ENCODE measurements at places on chromosomes 12 and 14.

DNA sequence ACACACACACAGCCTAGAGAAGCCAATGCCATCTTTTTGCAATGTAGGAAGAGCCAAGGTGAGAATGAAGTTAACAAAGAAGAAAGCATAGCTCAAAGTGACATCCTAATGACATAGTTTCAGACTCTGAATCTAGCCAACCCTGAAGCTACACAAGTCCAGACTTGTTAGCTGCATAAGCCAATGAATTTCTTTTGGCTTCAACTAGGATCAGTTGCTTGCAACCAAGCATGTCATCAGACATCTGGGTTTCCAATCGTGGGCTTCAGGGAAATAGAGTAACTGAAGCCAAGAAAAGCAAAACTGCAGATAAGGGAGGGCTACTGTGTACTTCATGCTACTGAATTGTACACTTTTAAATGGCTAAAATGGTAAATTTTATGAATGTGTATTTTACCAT lies 4.4 kb upstream of the GPHN start:
- no peak for DNase-seq

GRCh38 chr14:100827101-100828021 lies 1.4 kb downstream of the MEG3 start:
- no peak for DNase-seq

DNA sequence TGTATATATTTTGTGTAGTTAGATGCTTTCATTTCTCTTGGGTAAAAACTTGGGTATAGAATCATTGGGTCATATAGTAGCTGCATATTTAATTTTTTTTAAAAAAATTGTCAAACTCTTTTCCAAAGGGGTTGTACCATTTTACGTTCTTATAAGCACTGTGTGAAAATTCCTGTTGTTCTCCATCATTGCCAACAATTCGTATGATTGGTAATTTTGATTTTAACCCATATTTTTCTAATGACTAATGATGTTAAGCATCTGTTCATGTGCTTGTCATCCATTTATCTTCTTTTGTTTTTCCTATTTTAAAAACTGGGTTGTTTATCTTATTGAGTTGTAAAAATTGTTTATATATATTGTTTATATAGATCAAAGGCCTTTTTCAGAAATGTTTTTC lies 77.4 kb downstream of the OTOGL start:
- no peak for DNase-seq

- DNase-seq: no peak
These were observed 23.8 kb downstream of the MAP3K9 start for GRCh38 chr14:70785556-70785955.

DNA sequence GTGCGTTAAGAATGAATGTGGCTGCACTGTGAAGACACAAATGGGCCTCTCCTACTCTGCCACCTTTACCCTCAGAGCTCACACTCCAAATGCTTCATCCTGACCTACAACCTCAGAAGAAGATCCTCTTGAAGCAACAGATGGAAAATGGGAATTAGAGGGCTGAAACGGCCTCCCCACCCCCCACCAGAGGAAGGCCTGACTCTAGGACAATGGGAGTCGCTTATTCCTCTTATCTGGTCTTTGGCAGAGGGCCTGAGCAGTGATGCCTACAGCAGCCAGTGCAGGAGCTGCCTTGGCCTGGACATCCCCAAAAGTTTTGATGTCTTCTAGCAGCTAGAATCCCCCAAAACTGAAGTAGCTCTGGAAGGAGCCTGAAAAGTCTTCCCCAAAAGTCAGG lies 29.2 kb downstream of the BTBD7 start:
- no peak for DNase-seq

DNA sequence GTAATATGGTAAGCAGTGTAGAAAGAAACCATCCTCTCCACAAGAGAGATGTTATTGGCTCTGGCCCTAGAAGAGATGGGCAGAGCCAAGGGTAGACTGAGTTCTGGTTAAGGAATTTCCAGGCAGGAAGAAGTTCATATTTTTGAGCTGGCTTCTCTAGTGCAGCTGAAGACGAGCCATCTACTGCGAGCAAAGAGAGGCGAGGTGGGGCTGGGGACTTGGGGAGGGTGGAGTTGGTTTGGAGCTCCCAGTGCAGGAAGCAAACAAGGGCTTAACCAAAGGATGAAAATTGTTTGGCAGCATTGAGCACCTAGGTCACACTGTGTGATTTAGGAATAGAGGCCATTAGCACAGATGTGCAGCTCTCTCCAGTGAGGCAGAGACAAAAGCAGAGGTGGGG lies 239.6 kb downstream of the ZFP36L1 start:
- no peak for DNase-seq

- no peak for DNase-seq
These were observed 2.8 kb downstream of the FBXL14 start for GRCh38 chr12:1591543-1591942.

DNA sequence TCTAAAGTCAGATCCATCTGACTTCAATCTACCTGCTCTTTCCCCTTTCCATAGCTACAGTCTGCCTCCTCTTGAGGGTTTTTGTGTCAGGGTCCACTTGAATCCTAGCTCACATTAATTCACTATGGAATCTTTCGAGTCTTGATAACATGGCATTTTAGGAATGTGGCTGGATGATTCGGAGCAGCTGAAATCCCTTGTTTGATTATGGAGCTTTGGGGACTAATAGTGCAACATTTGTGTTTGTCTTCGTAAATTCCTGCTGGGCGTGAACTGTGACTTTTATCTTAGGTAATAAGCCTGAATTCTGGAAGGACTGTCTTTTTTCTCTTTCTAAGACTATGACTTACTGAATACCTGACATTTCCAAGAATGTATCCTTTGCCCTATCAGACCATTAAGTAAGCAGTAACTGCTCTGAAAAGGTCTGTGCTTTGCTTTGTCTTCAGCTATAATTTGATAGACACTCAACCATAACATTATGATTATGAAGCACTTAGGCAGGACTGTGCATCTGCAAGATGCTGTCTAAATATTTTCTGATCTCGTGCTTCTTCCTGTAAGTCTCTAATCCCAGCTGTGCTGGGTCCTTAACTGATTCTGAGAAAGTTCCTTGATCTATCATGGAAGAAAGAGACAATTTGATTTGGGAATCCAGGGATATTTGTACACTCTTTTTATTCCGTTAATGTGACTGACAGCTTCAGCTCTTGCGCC lies 19.0 kb upstream of the PELI2 start:
- DNase-seq: no peak

- DNase-seq: no peak
These were observed 8.4 kb downstream of the LRFN5 start for GRCh38 chr14:41615011-41615595.

DNA sequence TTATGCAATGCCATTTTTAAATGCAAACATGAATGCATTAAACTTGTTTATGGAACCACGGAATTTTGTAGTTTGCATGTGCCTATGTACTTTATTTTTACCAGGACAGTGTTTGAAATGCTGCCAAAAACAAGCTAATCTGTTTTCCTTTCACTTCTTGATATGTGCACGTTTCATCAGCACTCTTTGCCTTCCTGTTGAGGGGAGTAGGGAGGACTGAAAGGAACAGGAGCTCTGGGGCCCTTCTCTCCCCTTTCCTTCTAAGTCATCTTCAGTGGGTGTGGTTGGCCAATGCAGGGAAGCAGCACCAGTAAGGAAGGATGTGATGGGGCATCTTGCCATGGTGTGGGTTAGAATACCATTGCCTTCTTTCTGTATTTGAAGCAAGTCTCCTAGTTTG lies 12.1 kb upstream of the PPP4R4 start:
- no peak for DNase-seq

DNA sequence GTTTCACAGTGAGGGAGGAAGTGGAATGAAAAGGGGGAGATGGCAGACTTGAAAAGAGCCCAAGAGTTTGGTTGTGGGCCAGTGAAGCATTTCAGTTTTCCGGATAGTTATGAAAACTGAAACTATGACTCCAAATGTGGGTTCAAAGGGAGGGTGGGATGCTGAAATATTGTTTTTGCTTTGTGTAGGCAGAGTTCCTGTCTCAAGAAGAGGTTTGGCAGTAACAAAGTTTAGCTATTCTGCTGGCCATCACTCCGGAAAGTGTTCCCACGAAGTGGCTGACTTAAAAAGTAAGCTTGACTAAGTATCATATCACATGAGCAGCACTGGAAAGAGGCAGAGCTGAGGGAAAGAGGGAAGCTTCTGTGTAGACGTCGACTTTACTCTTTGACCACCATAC lies 85.2 kb downstream of the CAND1 start:
- no peak for DNase-seq

DNA sequence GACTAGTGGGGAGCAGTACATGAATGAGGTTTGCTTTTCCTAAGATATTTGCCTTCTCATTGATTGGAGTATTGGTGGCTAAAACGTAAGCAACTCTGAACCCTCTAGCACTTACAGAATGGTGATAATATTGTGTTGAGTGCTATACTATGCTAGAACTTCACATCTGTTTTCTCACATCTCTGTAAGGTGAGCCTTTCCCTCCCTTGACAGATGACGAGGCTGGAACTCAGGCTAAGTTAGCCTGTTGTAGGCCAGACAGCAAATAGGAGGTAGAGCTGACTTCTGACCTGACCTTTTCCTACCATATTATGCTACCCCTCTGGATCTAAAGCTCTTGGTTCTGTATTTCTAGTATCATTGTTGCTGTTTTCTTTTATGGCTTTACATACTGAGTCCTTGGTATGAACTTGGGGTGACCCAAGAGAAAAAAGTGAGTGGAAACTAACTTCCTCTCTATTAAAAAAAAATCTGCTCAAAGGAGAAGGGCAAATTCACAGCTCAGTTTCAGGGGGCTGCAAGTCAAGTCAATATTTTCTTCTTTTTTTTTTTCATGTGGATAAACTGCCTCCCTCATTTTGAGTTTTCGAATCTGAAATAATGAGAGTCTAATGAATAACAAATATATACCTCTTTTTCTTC lies 85.9 kb downstream of the CRADD start:
- DNase-seq: no peak

DNA sequence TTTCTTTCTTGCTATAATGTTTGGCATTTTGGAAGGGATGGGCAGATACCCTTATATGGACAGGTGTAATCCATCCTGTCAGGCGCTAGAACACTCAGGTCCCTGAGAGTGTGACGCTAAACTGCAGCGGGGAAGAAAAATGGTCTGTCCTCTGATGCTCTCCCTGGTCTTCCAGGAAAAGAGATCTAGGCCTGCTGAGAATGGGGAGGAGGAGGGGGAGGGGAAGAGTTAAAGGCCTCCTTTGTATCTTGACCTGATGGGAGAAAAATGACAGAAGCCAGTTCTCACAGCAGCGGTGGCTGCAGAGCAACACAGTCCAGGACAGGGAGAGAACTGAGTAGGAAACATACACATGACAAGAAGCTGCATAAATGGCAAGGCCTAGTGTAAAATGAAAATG lies 61.1 kb downstream of the RPS6KA5 start:
- no peak for DNase-seq

DNA sequence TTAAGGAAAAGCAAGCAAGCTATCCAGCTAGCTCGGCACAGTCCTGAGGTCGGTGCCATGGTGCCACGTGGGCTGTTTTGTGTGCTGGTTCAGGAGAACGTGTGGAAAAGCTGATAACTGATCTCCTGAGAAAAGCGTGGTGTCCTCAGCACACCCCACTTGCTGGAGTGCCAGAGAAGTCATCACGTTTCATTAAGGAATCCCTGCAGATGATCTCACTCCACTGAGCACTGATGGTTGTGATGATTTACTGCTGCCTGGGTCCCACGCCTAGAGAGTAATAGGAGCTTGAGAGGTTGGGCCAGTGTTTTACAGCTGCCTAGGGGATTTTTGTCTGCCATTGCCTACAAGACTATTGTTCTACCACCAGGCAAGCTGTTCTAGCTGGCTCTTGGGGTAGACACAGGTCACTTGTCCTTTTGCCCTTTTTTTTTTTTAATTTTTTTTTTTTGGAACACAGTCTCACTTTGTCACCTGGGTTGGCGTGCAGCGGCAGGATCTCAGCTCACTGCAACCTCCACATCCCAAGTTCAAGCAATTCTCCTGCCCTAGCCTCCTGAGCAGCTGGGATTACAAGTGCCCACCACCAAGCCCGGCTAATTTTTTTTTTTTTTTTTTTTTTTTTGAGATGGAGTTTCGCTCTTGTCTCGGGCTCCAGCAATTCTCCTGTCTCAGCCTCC lies 42.3 kb upstream of the EVL start:
- DNase-seq: no peak

DNA sequence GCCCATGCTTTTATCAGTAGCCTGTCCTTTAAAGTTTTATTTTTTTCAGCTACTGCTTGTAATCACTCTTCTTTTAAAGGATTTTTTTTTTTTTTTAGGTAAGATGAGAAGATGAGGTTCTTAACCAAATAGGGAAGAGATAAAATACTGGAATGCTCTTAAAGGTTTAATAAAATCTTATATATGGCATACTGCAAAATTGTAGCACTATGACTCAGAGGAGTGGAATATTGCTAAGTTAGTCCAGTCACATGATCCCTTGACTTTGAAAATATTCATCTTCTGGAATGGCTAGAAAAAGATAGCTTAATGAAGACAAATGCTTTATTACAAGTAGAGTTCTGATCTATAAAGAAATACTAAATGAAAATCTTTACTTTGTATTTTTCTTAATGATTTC lies 116.6 kb downstream of the NAV3 start:
- DNase-seq: no peak

DNA sequence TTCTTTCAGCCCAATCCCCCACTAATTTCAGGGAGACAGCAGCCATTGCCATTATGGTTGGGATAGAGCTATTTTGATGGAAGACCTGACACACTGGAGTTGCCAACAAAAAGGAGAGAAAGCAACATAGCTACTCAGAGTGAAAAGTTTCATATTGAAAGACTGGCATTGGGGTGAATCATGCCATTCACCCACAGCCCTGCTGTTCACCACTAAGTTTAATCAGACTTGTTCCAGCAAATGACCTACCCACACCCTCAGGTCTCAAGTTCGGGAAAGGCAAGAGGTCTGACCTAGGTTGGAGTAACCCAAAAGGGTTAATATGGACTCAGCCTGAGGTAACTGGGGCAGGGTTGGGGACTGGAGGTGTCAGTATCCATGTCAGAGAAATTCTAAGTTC lies 169.2 kb downstream of the PAWR start:
- no peak for DNase-seq

DNA sequence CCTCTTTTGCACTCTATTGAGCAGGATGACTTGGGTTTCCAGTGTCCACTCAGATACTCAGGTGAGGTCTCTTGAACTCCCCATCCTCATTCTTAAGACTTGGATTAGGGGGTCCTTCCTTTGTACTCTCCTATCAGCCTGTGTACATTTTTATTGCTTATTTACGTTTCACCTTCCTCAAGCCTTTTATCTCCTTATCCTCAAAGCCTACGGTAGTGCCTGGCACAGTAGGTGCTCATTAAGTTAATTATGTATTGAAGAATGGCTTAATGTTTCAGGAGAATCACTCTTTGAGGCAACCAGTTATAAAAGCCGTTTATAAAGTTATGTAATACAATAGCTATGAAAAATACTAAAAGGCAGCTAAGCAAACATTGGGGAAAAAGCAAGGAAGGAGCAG lies 315.7 kb downstream of the NPAS3 start:
- DNase-seq: no peak

GRCh38 chr12:125988545-125988944 lies 923.3 kb downstream of the AACS start:
- no peak for DNase-seq

- no peak for DNase-seq
These were observed 2.8 kb upstream of the PLEKHH1 start for GRCh38 chr14:67529947-67530935.

DNA sequence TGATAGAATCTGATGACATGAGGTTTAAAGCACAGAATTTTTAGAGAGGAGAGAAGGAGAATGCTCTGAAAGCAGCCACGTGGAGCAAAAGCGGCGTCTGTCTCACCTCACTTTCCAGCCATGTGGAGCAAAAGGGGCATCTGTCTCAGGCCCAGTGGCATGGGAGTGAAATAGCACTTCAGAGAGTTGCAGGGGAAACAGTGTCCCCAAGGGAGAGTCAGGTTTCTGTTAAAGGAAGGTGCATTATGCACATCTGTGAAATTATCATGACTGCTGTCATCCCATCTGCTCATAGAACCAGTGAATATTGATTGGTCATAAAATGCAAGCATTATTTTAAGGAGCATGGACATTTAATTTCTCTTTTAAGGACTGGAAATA lies 124.0 kb downstream of the BICD1 start:
- DNase-seq: no peak

Data from left colon (tissue), 2 donors.